ENCODE measurements at places on chromosomes 6 and 20.
A peak's percentile ranks its signal among the peaks of the same experiment; 100 is the strongest.

- no peak for DNase-seq
These were observed 10.0 kb downstream of the MBOAT1 start for GRCh38 chr6:20202324-20202658.

DNA sequence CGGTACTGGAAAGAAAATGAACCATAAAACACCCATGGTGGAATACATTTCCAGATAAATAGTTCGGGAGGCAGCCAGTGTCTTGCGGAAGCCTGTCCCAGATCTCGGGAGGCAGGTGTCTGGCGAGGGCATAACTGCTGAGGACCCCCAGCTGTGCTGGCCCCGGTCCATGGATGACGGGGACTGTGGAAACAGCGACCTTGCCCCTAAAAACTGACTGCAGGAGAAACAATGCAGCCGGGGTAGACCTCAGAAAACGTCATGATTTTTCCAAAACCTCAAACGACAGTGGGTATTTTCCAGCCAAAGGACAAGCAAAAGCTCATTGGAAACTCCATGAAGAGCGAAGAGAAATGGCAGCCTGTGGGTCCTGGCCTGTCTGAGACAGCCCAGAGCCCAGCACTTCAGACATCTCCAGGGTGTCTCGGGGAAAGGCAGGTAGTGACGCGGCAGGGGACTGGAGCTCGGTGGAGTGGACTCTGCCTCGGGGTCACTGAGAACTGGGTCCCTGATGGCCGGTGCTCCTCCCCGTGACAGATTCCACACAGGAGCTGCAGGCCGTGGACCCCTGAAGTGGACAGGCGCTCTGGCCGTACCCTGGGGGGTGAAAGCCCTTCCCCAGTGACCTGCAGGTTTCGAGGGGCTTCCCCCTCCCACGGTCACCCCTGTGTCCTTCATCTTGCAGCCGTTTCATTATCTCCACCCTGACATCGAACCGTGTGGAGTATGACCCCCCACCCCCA is 188.6 kb downstream of the SYNDIG1 start:
- DNase-seq = no peak

GRCh38 chr6:53250176-53251032 is 98.3 kb downstream of the ELOVL5 start:
- DNase-seq = peak; percentile 76

DNA sequence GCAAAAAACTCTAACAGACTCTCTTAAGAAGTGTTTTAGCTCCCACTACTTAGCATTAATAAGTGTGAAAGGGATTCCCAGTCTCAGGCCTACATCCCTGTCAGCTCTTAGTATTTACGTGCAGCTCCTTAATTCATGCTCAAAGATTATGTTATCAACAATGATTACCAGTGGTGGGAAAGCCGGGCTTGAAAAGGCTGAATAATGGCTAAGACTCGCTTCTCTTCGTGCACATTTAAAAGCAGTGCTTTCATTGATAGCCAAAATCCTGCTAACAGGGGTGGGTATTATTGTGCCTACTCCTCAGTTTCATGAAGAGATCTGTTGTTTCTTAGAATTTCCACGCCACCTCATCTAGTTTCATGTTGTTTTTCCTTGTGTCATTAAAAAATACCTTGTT is 518.8 kb downstream of the GRIK2 start:
- DNase-seq = no peak

- DNase-seq = no peak
These were observed 208.8 kb upstream of the SUPT3H start for GRCh38 chr6:45586216-45587171.

GRCh38 chr20:46699651-46700359 is 9.6 kb upstream of the SLC2A10 start:
- DNase-seq = peak; percentile 43

Measured in fibroblast of skin of back (primary cell).